Effector memory CD4-positive, alpha-beta T cell (primary cell): ENCODE measurements at places on chromosomes 7 and 10.

DNA sequence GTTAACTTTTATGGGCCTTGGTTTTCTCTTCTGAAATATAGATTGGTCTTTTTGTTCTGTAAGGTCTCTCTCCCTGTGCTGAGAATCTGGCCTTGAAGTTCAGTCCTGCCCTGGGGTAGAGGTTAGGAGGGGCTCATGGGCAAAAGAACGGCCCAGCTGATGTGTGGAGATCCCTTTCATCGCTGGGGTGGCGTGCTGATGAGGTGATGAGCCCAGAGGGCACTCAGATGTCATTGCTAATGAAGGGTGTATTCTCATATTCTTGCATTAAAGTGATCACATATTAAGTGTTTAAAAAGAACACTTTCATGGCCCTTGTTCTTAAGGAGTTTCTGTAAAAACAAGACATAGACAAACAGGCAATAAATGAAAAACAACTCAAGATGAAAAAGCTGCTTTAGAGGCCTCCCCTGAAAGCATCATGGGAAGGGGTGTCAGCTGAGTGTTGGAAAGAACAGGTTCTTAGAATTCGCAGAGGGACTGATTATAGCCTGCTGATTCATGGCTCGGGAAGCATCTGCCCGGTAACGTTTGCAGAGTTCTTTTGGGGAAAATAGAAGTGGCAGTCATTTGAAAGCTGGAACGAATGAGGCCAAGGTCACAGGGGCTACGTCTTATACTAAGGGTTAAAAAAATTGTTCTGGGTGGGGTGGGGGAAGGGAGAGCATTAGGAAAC lies 72.5 kb upstream of the GPR158 start:
- DNase-seq: no peak

DNA sequence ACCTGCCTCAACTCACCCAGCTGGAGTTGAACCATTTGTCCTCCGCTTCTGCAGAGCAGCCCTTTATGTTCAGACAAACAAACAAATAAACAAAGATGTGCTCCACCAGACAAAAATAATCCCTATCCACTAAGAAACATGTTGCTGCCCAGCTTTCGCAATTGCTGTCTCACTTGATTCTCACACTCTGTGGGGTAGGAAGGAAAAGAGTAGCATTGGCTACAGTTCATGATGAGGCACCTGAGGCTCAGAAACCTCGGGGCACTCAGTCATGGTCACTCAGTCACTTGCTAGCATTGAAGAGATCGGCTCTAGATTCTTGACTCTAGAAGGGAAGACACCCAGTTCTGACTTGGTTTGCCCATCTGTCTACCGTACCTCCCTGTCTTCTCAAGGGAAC lies 88.0 kb upstream of the ZMIZ1 start:
- DNase-seq: no peak

DNA sequence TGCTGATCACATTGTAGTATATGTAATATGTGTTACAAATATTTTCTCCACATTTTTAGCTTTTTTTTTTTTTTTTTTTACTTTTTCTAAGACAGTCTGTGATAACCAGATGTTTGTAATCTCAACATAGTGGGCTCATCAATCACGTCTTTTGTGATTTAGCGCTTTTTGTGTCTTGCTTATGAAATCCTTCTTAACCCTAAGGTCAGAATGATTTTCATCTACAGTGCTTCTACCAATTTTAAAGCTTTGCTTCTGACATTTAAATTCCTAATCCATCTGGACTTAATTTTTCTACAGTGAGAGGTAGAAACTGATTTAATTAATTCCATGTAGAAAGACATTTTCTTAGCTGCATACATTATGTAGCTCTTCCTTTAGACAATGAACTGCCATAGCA lies 626.4 kb downstream of the TNS3 start:
- no peak for DNase-seq

- DNase-seq: no peak
These were observed 101.3 kb downstream of the TWIST1 start for GRCh38 chr7:19016140-19016539.

DNA sequence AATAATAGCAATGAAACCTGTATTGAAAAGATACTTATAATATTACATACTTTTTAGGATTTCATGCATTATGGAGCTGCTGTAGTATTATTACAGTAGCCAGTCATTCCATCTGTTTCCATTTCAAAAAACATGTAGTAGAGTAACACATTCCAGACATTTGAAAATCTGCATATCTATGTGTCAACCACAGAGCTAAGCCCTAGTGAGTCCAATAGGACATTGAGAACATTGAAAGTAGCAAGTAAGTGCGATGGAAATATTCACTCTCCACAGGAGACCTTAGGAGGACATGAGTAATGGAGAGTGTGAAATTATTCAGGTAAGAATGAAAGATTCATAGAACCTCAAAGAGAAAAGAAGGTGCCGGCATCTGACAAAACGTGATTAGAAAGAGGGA lies 15.3 kb downstream of the NSMCE4A start:
- no peak for DNase-seq

DNA sequence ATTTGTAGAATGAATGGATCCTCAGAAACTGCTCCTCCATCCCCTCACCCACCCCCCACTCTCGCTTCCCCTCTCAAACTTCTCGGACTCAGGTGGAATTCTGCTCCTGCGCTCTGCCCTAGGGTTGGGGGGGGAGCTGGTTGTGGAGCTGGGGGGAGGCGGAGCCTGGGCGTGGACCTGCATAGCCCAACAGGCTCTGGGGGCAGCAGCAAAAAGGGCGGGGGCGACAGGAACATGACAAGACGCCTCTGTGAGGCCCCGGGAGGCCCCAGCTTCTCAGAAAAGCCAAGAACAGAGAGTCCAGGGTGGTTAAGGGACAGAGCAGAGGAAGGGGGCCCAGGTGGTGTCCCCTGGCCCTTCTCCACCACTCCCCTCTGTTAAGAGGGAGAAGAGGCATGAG lies 3.5 kb downstream of the TSC22D4 start:
- no peak for DNase-seq

- no peak for DNase-seq
These were observed 97.9 kb upstream of the KLF14 start for GRCh38 chr7:130831817-130832481.

GRCh38 chr10:3417096-3417495 lies 244.5 kb upstream of the PITRM1 start:
- no peak for DNase-seq

- DNase-seq: no peak
These were observed 7.8 kb upstream of the CCNY start for GRCh38 chr10:35328404-35329037.

- DNase-seq: no peak
These were observed 101.5 kb upstream of the RAB11FIP2 start for GRCh38 chr10:118148247-118148646.

DNA sequence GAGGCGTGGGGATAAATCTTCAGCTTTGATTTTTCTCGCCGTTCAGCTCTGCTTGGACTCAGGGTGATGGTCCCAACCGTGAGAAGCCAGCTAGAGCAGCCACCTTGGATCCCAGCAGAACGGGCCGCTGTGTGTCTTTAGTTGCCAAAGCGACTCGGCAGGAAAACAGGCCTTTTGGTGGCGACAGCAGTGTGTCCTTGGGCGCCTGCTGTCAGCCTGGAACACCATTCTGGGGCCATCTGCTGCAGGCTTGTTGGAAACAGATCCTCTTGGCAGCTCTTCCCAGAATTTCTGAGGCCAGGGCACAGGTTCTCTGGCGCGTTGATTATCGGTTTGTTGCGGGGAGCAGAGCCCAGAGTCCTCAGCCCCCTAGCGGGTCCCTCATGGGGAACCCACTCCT lies 97.6 kb downstream of the CUX1 start:
- DNase-seq: no peak

DNA sequence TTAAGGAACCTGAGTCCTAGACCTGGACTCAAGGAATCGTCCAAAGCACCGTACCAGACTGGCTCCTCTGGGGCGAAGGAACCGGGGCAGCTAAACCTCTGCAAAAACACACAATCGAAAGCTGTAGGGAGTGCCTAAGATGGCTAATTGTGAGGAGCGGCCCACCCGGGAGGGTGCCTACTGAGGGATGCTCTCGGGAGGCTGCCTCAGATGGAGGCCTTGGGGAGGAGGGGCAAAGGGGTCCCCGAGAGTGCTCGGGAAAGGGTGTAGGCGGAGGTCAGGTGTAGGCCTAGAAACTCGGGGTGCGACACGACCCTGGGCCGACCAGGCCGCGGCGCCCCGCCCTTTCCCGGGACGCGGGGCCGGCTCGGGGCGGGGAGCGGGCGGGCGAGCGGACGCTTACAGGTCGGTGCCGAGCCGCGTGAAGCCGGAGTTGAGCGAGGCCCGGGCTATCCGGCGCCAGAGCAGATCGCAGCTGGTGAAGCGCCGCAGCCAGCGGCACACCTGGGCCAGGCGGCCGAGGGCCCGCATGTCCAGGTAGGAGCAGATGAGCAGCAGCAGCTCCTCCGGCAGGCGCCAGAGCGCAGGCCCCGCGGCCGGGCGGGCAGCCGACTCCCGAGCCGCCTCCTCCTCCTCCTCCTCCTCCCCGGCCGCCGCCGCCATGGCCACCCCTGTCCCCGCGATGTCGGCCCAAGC lies 844 bp downstream of the FBXW4 start:
- DNase-seq: peak; percentile 36

- no peak for DNase-seq
These were observed 568 bp upstream of the MEOX2 start for GRCh38 chr7:15686957-15687545.

- peak; percentile 38 for DNase-seq
These were observed 8.2 kb downstream of the TFR2 start for GRCh38 chr7:100632951-100633717.

GRCh38 chr7:36880108-36880507 lies 155.8 kb upstream of the AOAH start:
- no peak for DNase-seq

- no peak for DNase-seq
These were observed at the start of gene PIK3CG for GRCh38 chr7:106865130-106866041. Gene PIK3CG (plus strand): TSS chr7:106865282. CDS start chr7:106867562, 2,280 bp downstream.

- peak; percentile 25 for DNase-seq
These were observed 6.7 kb downstream of the ATP6V1F start for GRCh38 chr7:128869138-128869943.

DNA sequence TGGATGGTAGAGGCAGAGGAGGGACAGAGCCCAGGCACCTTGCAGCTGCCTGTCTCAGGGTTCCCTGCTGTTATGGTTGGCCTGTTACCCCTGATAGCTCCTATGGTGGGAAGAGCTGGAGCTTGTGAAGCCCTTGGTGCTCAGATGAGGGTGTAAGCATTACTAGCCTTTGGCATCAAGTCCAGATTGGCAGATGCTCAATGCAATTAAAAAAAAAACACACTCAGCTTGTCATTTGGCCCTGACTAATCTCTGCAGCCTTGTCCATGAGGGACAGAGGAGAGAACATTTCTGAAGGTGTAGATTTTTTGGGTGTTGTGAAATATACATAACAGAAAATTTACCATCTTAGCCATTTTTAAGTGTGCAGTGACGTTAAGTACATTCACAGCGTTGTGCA lies 86.3 kb downstream of the PLPP4 start:
- no peak for DNase-seq

GRCh38 chr10:132420981-132421846 lies 24.2 kb downstream of the PWWP2B start:
- DNase-seq: no peak

DNA sequence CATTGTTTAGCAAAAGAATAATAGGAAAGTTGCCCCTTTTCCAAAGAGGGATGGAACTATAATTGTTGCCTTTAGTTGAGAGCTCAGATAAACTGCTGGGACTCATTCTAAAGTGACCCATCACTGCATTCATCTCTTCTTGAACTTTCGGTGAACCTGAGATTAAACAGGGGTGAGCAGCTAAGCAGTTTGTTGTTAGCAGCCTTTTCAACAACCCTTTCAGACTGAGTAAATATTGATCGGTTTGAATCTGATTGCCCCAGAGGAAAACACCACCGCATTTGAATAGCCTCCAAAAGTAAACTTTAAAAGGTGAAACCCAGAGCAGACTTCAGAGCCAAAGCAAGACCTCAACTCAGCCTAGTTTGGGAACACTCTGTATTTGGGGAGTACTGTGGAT lies 4.7 kb downstream of the HOXA1 start:
- no peak for DNase-seq

- DNase-seq: no peak
These were observed 243.6 kb downstream of the TWIST1 start for GRCh38 chr7:18873734-18874336.

DNA sequence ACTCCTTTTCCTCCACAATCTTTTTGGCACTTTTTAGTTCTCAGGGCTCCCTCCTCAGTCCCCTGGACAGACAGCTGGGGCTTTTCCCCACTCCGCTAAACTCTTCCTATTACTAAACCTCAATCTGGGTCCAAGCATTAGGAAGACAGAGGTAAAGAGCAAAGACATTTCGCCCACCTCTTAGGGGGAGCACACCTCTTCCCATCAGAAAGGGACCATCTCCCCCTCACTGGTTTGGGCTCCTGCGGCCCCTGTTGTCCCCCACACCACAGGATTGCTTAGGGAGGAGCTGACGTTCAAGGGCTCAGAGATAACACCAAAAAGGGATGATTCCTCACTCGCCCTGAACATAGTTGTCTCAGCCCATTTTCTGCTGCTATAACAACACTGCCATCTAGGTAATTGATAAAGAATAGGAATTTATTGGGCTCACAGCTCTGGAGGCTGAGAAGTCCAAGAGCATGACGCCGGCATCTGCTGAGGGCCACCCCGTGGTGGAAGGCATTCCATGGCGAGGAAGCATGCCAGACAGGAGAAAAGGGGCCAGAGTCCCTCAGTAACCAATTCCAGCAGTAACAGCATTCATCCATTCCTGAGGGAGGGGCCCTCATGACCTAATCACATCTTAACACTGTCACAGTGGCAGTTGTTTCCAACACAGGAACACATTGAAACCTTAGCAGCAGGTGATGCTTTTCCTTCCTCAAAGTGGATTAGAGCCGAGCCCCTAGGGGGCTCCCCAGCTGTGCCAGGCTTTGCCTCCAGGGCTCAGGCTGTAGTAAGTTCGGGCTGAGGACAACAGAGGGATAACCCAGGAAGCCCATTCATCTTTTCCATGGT lies 209.6 kb downstream of the EBF3 start:
- no peak for DNase-seq

DNA sequence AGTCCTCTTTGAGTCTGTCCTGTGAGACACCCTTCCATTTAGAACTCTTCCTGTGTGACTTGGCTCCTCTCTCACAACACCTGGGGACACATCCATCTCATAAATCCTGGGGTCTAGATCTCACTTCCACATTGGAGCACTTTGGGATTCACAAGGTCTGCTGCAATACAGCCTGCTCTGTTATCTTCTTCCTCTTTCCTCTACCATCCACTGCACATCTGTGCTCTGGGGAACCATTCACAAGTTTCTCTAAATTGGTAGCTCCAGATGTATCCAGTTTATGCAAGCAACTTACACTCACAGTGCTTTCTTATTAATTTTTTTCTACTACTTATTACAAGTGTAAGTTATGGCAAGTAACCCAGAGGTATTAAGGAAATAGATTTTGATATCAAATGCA lies 5.5 kb upstream of the FIGNL1 start:
- DNase-seq: no peak

DNA sequence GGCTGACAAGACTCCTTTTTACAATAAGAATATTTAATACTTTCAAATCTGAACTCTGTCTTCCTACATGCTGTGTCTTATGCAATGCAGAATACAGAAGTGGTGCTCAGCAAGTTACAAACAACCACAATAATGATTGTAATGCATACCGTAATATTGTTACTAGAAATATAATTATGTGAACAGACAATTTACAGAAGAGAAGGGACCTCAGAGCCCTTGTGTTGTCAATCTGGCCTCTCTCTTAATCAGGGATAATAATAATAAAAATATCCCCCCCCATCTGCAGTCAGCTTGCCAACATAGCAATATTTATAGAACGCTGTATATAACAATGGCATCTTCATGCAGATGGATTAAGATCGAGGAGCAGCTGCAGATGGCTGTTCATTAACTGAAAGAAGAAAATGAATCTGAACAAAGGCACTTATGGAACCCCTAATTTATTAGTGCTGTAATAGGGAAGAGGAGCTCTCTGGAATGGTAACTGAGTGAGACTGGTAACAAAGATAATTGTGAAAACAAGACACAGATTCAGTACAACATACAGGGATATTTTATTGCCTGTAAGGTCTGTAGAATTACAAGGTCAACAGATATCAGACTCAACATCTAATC lies 106.3 kb downstream of the TMEM26 start:
- DNase-seq: no peak
